ENCODE measurements at places on chromosomes 1 and 21.

GRCh38 chr1:240056350-240056749 is 35.3 kb upstream of the FMN2 start:
- no peak for DNase-seq

DNA sequence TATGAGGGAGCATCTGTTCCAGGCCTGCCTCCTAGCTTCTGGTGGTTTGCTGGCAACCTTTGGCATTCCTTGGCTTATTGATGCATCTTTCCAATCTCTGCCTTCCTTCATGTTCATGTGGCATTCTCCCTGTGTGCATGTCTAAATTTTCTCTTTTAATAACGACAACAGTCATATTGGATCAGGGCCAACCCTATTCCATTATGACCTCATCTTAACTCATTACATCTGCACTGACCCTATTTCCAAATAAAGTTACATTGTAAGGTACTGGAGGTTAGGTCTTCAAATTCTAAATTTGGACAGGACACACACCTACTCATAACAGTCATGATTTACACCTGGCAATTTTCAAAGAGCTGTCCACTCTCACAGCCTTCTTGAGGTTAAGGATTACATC is 117.2 kb upstream of the FGGY start:
- no peak for DNase-seq

- DNase-seq: no peak
Measured at GRCh38 chr1:2554621-2555387, 1.4 kb upstream of the TNFRSF14 start.

- DNase-seq: no peak
Measured at GRCh38 chr1:3022976-3023375, 1.7 kb downstream of the ACTRT2 start.

- no peak for DNase-seq
Measured at GRCh38 chr1:37338658-37339057, 135.7 kb upstream of the ZC3H12A start.

- no peak for DNase-seq
Measured at GRCh38 chr1:175512637-175513412, 230.6 kb downstream of the TNR start.

DNA sequence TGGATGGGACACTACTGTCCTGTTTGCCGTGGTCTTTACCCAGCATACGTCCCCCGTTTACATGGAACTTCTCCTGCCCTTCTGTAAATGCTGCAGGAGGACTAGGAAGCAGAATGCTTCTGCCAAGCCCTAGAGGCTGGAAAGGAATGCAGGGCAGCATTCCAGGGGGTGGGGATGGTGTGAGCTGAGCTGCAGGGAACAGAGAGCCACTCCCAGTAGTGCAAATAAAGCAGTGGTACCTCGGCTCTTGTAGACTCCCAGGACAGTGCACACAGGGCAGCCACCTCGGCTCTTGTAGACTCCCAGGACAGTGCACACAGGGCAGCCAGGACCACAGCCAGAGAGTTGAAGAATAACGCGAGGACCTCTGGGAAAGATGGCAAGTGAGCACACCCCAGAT is 35.4 kb downstream of the PTPRU start:
- DNase-seq: peak; percentile 78

DNA sequence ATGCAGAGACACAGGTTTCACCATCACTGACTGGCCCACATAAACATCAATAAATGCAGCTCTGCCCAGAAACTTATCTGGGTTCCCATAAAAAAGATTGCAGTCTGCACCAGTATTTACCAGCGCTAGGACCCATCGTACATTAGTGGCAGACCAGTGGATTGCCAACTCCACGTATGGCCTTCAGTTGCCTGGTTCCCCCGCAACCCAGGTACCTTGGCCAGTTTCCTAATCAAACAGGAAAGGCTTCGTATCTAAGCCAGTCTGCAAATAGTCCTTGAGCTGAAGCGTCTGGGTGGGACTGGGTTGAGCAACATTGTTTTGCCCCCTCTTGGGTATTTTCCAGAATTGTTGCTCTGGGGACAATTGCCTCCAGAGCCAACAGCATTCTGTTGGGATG is 1639.3 kb downstream of the MRPL39 start:
- DNase-seq: no peak

DNA sequence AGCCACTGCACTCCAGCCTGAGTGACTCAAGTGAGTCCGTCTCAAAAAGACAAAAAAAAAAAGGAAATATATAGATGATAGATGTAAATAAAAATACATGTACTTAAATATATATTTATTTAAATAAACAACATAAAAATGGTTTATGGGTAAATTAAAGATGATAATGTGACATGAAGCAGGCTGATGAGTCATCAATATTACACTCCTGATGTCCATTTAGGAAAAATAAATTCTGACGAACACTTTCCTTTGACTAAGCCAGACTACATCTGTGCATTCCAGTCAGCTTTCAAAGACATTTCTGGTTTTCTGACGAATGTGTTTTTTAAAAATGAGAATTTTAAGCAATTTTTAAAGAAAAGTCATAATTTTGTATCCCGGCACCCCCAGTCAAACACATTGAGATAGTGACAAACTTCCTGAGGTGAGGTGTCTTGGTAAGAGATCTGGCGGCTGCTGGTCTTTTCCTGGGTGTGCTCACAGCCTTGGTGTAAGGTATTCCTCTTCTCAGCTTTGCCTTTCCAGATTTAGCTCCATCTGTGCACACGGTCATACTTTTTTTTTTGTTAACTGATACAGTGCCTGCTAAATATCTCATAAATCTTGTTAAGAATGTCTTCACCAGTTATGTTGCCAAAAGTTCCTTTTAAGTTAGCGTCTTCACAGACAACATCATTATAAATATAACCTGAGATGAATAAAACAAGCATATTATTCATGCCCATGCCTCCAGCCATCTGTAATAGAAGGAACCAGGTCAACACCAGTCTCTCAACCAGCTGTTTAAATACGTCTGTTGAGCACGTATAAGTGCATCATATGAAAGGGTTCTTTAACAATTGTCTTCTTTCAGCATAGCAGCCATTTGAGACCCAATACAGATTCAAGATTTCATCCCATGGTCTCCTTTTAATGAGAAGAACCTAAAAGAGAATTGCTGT is 214.5 kb upstream of the PLD5 start:
- no peak for DNase-seq

DNA sequence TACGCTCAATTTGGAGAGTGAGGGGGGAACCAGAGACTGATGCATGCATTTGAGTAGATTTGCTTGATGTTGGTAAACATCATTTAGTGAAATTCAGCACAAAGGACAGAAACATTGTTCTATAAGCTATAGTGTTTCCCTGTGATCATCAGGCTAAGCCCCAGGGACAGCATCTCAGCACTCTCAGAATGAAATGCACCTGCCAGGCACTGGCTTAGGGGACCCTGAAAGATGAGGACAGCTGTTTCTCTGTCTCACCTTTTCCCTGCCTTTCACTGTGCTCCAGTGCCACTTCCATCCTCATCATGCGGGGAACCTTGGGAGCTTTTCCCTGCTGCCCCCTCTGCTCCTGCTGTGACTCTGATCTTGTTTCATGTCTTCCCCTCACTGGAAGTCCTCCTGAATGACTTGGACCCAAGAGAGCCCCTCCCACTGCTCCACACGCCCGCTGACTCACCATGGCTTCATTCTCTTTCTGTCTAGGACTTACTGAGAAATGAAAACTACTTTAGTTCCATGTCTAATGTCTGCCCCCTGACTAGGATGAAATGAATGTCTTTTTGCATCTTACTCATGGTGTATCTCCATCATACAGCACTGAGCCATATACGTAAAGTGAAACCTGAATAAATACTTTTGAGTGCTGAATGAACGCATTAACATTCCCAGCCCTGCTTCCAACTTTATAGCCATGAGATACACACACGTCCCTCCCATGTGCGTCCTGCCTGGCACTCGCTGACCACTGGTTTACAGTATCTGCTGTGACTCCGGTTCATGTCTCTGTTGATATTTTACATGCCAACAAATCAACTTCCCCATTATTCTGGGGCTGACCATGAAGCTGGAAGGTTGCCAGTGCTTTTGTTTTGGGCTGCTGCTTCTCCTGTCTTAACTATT is 182.0 kb downstream of the PCP4 start:
- no peak for DNase-seq

DNA sequence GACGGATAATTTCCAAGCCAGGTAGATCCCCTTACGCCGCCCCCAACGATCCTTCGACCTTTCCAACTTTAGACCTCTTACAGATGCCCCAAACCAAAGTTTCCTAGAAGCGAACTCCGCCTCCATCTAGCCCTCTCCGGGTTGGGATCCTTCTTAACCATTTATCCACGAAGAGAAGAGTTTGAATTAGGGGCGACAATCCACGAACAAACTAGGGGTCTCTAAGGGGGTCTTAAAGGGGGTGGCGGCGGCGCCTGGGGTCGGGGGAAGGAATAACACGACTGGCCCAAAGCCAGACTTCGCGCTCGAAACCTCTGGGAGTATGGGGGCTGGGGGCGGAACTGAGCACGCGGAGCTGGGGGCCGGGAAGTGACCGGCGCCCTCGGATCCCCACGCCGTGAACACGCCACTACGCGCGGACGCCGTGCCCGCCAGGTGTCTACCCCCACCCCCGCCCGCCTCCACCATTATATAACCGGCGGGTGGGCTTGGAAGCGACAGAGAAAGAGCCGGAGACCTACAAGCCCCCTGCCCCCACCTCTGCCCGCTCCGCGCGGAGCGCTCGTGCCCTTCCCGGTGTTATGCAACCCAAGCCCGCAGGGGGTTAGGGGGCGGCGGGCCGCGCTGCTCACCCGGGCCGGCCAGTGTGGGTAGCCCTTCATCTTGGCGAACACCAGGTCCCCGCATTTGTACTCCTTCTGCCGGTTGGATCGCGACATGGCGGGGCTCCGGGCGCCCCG is 594 bp downstream of the HDGF start:
- peak; percentile 77 for DNase-seq

GRCh38 chr1:117370071-117370470 is 2.8 kb downstream of the MAN1A2 start:
- DNase-seq: no peak

- no peak for DNase-seq
Measured at GRCh38 chr1:22031214-22031962, 21.1 kb upstream of the CDC42 start.

DNA sequence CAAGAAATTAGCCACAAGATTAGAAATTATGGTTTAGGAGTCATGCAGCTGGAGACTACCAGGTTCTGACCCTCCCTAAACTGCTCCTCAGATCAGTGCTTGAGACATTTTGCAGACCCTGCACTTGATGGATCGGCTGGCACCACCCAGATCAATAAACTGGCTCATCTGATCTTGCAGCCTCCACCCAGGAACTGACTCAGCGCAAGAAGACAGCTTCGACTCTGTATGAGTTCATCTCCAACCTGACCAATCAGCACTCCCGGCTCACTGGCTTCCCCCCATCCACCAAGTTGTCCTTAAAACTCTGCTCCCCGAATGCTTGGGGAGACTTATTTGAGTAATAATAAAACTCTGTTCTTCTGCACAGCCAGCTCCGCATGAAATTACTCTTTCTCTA is 40.0 kb downstream of the L1TD1 start:
- no peak for DNase-seq

GRCh38 chr1:205211839-205212536 is 486 bp upstream of the DSTYK start:
- no peak for DNase-seq

- no peak for DNase-seq
Measured at GRCh38 chr1:156033011-156033410, 12.3 kb upstream of the SSR2 start.

- DNase-seq: peak; percentile 33
Measured at GRCh38 chr21:42317341-42317741, 2.1 kb upstream of the TFF3 start.

GRCh38 chr21:19440792-19441655 is 1037.4 kb upstream of the TMPRSS15 start:
- DNase-seq: no peak

- DNase-seq: no peak
Measured at GRCh38 chr1:197453376-197454058, 185.5 kb downstream of the CRB1 start.

DNA sequence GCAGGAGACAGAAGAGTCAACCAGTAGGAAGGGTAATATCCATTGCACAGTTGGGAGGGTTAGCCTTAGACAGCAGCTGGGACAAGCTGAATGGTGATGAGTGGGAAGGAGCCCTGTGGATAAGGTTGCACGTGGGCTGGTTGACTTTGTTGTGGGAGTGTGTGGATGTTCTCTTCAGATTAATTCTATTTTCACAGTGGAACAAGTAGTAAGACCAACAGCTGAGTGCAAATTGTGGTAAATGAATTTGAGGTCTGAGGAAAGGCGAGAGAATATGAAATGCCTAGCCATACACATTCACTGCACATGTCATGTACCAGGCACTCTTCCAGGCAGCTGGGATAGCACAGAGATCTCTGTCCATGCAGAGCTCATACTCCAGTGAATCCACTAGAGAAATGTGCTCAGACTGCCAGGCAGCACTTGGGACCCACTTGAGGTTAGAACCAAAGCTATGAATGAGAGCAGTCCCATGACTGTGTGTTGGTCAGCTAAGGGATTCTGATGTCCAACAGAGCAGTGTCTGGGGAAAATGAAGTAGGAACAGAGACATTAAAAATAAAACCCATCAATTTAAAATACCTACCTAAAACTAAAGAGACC is 25.2 kb upstream of the VTCN1 start:
- no peak for DNase-seq

DNA sequence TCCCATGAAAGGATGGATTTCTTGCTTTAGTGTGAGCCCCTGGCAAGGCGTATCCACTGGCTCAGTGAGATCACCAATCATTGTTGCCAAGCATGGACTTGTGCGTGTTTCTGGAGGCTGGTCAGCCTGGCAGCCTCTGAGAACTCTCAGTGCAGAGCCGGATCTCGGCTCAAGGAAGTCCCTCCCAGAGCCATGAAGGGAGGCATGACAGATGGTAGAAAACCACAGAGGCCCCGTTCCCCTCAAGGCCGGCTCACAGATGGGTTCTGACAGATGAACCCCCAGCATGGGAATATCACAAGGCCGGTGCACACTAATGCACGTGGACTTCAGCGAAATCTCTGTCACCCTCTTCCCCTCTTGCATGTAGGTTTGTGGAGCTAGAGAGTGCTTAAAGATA is 290.5 kb downstream of the AJAP1 start:
- DNase-seq: no peak

DNA sequence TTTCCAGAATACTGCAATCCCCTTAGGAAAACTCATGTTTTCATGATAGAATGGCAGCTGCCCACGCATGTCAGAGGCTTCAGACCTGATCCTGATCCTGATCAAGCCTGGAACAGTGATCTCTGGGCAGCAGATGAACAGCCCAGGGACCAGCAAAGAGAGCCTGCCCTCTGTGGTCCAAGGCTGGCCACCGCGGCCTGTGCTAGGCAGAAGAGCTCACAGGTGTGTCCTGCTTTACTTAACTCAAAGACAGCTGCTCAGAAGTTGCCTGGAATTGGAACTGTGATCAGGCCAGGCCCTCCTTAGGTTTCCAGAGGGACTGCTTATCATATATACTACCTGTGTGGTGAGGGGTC is 21.2 kb upstream of the BCAR3 start:
- DNase-seq: no peak

- DNase-seq: no peak
Measured at GRCh38 chr1:33577663-33578062, 105.2 kb downstream of the ZSCAN20 start.

DNA sequence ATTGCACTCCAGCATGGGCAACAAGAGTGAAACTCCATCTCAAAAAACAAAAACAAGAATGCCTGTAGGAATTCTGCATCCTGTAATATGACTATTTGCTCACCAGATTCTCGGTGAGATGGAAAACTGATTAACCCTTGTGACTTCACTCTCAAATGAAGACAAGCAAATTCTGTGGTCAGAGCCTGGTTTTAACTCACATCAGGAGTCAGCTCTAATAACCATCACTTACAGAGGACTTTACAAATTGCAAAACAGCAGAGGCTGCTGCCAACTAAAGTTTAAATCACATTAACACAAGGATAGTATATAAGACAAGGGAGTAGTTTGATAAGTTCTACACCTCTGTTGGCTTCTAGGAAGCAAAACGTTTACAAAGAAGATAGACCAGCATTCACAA is 35.7 kb upstream of the FAM163A start:
- no peak for DNase-seq
